ENCODE measurements at places on chromosomes 5 and 9. TPM values are rescaled to one million over a fixed set of nuclear protein-coding genes. Genes with fewer than 3 reads are reported as not detected.

Gene GRM6
- total RNA-seq, result not detected

Gene KCNT1
- total RNA-seq, result 0.95 TPM

Gene LRRTM2
- total RNA-seq, result 0.60 TPM

Gene DBH
- not detected for total RNA-seq

Gene RFX3
- total RNA-seq, result 9.2 TPM

Gene RNF183
- total RNA-seq, result not detected

Gene ENDOG
- total RNA-seq, result 29.9 TPM

Gene TAF11L5
- not detected for total RNA-seq

Gene EQTN
- total RNA-seq, result not detected

Gene PDGFRB
- total RNA-seq, result 126 TPM

Gene GPR151
- total RNA-seq, result not detected

Gene PNPLA7
- total RNA-seq, result 14.0 TPM

Gene ADAMTSL1
- total RNA-seq, result 7.3 TPM

Gene HSPA9
- 482 TPM for total RNA-seq

Gene KCNIP1
- not detected for total RNA-seq

Gene STXBP1
- total RNA-seq, result 56.8 TPM

Gene SPDL1
- total RNA-seq, result 5.8 TPM

Gene PDLIM4
- 19.5 TPM for total RNA-seq

Gene AMBP
- not detected for total RNA-seq

Gene PCSK5
- 53.4 TPM for total RNA-seq

Gene CLIC3
- 0.95 TPM for total RNA-seq

Gene SPATA31D4
- total RNA-seq, result not detected

Gene LCN9
- total RNA-seq, result not detected

Gene MSX2
- total RNA-seq, result 1.4 TPM

Gene REEP2
- total RNA-seq, result 2.0 TPM

Gene NRARP
- 8.8 TPM for total RNA-seq

Gene SLC45A2
- 0.19 TPM for total RNA-seq

Gene NXNL2
- total RNA-seq, result not detected

Gene POU5F2
- 6.5 TPM for total RNA-seq

Gene FBP1
- total RNA-seq, result 98.5 TPM

Gene MEF2C
- 25.4 TPM for total RNA-seq

Gene RPL12
- 2,282 TPM for total RNA-seq

Gene PCDHA8
- 0.24 TPM for total RNA-seq

Gene DNAJB5
- total RNA-seq, result 10.2 TPM
